BE2C (cell line): ENCODE measurements at places on chromosomes 1 and 21.

- no peak for DNase-seq
These were observed 11.2 kb upstream of the HMGB4 start for GRCh38 chr1:33852711-33853110.

GRCh38 chr1:59484096-59484495, 187.2 kb downstream of the FGGY start:
- peak; percentile 12 for DNase-seq

- no peak for DNase-seq
These were observed 93.7 kb upstream of the QSOX1 start for GRCh38 chr1:180061019-180061418.

GRCh38 chr1:165616054-165616612, 14.9 kb upstream of the MGST3 start:
- no peak for DNase-seq

DNA sequence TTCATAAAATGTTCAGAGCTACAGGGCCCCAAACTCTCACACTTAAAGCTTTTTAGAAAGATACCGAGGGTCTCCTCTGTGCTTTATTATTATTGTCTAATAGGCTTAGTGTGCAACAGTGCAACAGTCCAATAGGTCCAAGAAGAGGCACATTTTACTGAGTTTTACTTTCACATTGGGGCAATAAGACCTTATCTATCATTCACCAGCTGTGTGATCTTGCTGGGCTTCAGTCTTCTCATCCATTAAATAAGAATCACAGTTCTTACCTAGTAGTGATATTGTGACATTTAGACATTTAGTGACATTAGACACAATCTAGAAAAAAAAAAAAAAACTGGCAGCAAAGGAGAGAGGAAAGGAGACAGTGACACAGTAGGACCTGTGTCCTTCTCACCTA, 175.8 kb upstream of the NFIA start:
- no peak for DNase-seq

DNA sequence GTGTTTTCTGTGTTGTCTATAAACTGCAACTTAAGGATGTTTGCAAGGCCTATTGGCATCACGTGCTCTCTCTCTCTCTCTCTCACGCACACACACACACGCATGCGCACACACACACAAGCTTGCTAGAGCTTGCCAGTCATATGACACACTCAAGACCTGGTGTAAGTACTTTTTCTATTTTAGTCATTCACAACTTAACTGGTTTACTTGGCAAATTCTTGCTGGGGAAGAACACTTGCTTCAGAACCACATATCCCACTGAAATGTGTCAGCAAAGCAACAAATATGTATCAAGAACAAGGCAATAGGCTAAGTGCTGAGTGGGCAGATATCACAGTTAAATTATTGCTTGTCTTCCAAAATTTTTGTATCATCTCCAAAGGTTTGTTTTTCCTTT, 107.8 kb downstream of the DISC1 start:
- DNase-seq, result no peak

- no peak for DNase-seq
These were observed 3.3 kb upstream of the AGT start for GRCh38 chr1:230717251-230717650.

- no peak for DNase-seq
These were observed 57.9 kb upstream of the S1PR1 start for GRCh38 chr1:101178688-101179491.

DNA sequence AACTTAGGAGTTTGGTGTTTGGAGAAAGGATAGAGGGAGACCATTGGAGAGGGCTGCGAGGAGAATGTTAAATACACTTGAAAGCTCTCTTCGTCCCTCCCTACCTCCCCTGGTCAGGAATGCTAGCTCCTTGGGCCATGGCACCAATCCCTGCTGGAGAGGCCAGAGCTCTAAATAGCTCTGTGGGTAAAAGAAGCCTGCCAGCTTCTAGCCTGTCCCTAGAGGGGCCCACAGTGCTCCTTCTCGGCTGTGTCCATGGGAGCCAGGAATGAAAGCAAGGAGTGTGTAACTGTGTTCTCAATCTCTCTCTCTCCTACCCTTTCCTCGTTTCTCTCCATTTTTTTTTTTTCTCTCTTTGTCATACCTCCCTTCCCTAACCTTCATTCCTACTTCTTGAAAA, at the start of gene CCDC190:
CCDC190 (minus strand) TSS at position 75 of the 400 bp plus-strand sequence. CDS start 1,529 bp downstream, outside the sequence.
- DNase-seq, result no peak

- DNase-seq, result no peak
These were observed 10.5 kb downstream of the PTGFRN start for GRCh38 chr1:116920211-116920610.

DNA sequence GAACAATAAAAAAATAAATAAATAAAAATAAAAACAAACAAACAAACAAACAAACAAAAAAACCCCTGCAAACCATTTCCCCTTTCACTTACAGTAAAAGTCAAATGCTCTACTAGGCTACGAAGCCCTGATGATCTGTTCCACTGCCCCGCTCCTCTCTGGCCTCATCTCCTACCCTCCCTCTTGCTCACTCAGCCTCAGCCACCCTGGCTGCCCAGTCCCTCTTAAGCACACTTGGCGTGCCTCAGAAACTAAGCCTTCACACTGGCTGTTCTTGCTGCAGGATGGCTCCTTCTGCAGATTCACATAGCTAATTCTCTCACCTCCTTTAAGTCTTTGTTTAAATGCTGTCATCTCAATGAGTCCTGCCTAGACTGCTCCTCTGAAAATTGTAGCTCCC, 30.8 kb upstream of the UHMK1 start:
- no peak for DNase-seq

GRCh38 chr21:27688773-27689172, 721.9 kb upstream of the ADAMTS5 start:
- no peak for DNase-seq

DNA sequence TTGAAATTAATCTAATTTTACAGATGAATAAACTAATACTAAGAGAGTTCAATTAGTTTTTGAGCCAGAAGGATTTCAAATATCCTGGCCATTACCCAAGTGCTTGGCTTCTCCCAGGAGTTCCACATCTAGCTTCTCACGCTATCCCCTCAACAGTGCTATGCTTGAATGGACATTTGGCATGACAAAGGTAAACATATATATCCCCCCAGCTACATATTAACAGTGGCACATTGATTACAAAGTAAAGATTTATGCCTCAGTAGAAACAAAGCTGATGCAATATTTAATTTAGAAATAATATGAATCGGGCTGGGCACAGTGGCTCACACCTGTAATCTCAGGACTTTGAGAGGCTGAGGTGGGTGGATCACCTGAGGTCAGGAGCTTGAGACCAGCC, 434.6 kb upstream of the PRMT6 start:
- DNase-seq, result no peak

DNA sequence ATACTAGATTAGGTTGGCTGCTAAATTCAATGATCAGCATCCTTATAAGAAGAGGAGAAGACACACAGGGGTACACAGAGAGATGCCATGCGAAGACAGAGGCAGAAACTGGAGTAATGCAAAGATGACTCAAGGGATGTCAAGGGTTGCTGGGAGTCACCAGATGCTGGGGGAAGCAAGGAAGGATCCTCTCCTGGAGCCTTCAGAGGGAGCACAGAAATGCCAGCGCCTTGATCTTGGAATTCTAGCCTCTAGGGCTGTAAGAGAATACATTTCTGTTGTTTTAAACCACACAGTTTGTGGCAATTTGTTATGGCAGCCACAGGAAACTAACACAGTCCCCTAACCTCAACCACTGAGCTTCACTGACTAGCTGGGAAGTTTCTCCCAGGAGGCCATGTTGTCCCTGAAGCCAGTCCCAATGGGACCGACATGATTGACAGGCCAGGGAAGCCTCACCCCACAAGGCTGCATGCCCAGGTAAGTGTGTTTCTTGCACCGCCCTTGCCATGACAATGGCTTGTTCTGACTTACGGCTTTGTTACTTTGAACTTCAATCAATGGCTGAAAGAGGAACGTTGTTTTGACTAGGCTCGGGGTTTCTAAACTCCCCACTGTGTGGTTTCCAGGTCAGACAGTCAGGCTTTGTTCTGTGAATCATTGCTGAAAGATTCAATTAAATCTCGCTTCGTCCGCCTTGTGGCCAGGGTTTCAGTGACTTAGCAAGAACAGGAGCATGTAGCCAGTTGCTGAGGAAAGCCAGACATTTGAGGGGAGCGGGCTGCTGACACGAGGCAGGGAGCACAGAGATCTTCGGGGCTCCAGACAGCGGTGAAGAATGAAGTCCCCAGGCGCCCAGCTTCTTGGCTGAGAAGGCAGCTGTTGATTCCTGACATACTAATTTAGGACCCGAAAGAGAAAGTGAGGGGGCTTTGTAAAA, 62.3 kb downstream of the RUNX1 start:
- DNase-seq, result no peak

GRCh38 chr1:223759273-223759672, 46.9 kb downstream of the CAPN2 start:
- no peak for DNase-seq

DNA sequence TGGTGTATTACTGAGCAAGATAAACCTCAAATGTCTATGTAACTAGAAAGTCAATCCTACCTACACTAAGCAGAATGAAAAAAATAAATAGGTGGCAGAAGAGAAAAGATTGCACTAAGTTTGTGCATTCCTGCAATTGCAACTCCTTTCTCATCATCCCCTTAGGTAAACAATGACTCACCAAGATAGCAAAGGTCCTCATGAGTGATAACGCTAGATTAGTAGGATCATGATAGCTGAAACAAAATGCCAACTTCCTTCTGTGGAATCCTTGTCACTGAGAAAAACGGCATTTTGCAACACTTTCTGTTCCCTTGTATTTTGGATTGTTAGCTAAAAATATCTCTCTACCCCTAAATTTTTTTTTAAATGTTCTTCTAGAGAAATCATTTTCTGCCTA, 20.0 kb upstream of the FCER1A start:
- DNase-seq, result no peak

- DNase-seq, result no peak
These were observed 27.7 kb downstream of the PCNT start for GRCh38 chr21:46351476-46352163.

DNA sequence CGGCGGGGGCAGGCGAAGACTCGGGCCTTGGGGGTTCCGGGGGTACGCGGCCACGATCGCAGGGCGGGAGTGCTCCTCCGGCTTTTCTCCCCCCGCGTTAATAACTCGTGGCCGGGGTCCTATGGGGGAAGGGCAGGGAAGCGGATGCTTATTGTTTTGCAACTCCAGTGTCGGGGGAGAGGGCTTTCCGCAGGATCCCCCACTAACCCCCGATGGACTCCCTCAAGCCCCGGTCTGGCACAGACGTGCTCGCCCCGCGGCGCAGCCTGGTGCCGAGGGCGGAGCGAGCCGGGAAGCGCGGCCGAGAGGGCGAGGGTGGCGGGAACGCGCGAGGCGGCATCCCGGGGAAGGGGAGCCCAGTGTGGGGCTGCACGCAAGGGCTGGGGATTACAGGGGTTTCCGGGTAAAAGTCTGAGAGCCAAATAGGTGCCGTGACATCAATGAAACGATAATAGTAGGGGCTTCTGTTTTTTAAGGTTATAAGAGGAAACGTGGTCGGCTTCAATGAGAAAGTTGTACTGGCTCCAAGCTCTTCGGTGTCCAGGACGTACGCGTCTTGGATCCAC, 772 bp downstream of the UCK2 start:
- peak; percentile 62 for DNase-seq

- DNase-seq, result no peak
These were observed 13.1 kb downstream of the S100A10 start for GRCh38 chr1:151980287-151981177.

DNA sequence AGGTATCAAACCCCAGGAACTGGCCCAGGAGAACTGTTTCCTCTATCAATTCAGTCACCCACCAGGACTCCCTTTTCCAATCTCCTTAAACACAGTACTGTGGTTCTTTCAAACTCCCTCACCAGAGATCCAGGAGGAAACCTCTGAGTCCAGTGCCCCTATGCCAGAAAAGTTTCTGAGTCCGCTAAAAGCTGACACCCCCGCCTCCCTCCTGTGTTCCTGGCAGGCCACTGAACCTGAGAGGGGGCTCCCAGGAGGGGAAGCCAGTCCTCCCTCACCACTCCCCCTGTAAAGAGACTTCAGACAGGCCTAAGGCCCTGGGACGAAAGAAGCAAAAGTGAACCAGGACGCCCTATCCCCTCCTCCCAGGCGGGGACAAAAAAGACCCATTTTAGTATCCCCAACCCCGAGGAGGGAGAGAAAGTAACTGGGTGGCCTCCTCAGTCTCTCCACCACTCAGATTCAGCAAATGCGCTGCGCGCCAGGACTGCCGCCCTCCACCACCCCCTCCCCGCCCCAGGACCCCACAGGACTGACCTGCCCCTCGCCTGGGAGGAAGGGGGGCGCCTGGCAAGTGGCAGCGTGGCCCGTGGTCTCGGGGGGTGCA, 624 bp downstream of the SLC41A1 start:
- DNase-seq, result peak; percentile 42

- no peak for DNase-seq
These were observed 122.7 kb downstream of the LMO4 start for GRCh38 chr1:87451229-87451920.

GRCh38 chr1:64839732-64840405, 95.0 kb downstream of the RAVER2 start:
- no peak for DNase-seq

GRCh38 chr1:96967311-96967710, 245.7 kb downstream of the PTBP2 start:
- no peak for DNase-seq

- DNase-seq, result no peak
These were observed 965.2 kb downstream of the TTLL7 start for GRCh38 chr1:83033682-83034081.

DNA sequence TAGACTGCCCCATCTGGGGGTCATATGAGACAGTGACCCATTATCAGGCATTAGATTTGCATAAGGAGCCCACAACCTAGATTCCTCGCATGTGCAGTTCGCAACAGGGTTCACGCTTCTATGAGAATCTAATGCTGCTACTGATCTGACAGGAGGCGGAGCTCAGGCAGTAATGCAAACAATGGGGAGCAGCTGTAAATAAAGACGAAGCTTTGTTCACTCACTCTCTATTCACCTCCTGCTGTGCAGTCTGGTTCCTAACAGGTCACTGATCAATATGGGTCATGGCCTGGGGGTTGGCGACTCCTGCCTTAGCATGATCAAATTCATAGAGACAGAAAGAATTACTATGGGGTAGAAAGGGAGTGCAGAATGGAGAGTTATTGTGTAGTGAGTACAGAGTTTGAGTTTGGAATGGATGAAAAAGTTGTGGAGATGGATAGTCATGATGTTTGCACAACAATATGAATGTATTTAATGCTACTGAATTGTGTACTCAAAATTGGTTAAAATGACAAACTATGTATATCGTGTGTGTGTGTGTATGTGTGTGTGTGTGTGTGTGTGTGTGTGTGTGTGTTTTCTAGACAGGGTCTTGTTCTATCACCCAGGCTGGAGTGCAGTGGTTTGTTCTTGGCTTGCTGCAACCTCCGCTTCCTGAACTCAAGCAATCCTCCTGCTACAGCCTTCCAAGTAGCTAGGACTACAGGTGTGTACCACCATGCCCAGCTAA, 42.2 kb downstream of the BTF3L4 start:
- no peak for DNase-seq

GRCh38 chr1:3981261-3981660, 81.2 kb upstream of the C1orf174 start:
- DNase-seq, result no peak
